ENCODE measurements at places on chromosomes 11 and 22.

- DNase-seq, result no peak
These were observed 80.7 kb upstream of the NCAM1 start for GRCh38 chr11:112880495-112880894.

GRCh38 chr11:132712466-132712865, 819.8 kb downstream of the OPCML start:
- no peak for DNase-seq

DNA sequence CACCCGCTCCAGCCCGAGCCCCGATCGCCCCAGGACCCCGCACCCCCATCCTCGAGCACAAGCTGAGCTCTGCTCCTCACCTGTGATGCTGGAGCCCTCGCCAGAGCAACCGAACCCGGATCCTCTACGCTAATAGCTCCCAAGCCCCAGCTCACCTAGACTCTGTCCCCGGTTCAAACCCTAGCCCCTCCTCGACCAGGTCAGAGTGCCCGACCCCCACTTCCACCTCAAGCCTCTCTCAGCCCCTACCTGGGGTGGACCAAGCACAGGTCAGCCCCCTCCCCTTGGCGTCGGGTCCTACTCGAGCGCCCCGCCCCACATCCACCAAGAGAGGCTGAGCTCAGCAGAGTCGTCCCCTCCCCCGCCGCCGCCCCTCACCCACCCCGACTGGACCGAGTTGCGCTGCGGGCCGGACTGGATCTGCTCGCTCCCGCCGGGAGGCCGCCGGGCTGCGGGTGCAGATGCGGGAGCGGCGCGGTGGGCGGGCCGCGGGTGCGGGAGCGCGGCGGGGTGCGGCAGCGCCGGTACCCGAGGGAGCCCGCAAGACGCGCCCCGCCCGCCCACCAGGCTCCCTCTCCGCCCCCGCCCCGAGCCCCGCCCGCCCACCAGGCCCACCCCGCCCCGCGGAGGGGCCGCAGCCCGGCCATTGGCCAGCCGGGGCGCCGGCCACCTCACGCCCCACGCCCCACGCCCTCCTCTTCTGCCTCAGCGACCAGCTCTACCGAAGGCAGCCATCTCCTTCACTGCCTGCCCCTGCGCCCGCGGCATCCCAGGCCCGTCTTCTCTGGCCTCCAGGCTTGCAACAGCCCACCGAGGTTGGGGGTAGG, 577 bp upstream of the DKK3 start:
- no peak for DNase-seq

GRCh38 chr11:48107188-48107704, 109.4 kb upstream of the OR4B1 start:
- DNase-seq, result no peak

- DNase-seq, result no peak
These were observed 18.7 kb downstream of the H19 start for GRCh38 chr11:1978720-1979473.

- DNase-seq, result no peak
These were observed 77.8 kb downstream of the DGCR2 start for GRCh38 chr22:19044381-19044780.

GRCh38 chr11:45026835-45027234, 76.2 kb upstream of the TP53I11 start:
- DNase-seq, result no peak

DNA sequence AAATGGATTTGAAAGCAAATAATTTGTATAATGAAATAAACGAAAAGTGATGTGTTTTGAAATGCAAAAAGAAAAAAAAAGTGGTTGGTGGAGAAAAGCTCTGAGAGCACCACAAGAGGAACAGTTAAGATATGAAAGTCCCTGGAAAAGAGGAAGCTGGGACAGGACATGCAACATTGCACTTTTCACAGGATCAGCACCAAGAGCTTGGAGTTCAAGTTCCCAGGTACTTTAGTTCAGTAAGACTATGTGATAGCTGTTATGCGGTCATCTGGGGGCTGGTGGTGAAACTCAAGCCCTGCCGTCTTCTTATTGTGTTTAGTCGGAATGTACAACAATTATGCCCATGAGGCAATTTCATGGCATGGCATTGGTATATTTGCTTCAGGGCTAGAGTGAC, 17.1 kb upstream of the MS4A4A start:
- DNase-seq, result no peak

DNA sequence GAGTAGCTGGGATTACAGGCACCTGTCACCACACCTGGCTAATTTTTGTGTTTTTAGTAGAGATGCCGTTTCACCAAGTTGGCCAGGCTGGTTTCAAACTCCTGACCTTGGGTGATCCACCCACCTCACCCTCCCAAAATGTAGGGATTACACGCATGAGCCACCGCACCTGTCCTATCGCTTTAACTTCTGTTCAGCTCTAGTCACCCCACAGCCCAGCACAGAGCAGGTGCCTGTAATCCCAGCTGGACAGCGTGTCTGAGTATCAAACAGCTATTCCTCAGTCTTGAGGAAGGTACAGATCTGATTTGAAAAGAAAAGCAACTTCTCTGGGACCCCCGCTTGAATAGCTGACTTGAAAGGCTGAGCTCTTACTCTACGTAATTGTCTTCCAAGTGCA, 149.1 kb downstream of the CTTN start:
- DNase-seq, result no peak

DNA sequence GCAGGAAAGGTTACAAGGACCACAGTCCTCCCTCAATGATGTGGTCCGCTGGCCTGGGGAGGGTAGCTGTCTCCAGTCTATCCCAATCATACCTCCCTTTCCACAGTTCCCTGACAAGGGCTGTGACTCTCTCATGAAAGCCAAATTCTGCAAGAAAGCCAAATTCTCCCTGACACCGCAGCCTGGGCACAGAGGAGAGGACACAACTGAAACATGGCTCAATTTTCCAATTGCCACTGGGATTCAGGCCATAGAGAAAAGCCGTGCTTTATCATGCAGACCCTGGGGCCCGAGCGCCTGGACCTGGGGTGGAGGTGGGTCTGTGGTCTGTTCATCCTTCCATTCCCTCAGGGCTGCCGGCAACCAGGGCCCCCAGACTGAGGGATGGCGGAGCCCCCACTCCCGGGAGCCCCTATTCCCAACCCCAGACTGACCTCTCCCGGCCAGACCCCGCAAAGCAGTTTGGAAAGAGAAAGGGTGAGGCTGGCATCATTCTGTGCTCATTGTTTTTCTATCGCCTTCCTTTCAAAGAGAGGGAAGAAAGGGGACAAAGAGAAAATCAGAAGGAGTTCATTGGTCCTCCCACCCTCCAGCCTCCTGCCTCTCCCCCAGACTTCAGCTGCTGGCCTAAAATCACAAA, 239.5 kb downstream of the BUD13 start:
- DNase-seq, result no peak

DNA sequence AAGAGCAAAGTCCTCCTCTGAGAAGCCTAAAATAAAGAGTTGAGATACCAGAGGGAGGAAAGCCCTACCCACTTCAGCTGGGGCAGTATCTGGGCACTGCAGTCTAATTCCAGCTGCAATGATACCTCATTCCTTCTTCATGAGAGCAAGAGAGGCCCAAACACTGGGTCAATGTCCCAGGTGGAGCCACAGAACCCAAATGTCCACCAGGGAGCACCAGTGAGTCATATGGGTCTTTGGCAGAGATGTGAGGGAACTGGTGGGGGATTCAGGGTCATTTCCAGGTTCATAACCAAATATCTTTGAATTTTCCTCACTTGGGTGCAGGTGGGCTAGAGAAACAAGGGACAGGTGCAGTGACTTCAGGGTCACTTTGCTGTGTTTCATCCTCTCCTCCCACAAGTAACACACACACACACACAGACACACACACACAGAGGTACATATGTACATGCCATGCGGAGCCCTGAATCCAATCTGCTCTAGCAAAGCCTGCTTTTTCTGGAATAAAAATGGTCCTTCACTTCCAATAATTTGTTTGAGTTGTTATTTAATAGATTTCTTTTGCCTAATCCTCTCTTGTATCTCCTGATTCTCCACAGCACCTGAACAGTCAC, 585.4 kb downstream of the SOX6 start:
- no peak for DNase-seq
